Omental fat pad (tissue), 4 donors: ENCODE measurements at places on chromosomes 7 and 10.

DNA sequence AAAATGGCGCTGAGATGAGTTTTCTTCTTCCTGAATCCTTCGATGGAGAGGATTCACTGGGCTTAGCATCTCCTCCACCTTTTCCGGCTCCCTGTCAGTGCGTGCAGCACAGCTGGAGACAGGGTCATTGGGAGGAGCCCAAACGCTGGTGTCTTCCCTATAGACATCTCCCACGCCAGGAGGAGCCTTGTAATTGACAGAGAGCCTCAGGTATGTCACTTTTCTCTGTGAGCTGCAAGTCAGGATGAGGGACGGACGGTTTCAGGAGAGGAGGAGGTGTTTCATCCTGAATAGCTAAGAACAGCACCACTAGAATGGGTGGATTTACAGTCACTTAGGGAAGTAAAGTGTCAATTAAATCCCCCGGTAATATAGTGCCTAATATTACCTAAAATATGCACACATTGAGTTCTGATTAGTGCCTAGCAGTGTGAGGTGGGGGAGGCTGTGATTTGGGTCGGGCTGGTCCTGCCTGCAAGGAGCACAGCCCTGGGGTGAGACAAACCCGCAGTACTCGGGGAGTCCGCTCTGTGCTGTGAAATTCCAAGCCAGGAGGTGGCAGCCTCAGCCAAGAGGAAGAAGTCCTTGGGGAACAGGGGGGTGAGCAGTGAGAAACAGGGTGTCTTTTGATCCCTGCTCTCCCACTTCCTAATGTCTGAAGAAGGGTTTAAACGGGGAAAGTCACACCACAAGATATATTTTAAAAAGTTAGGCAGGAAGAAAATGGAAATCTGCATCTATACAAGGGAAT lies 28.2 kb downstream of the IL15RA start:
- DNase-seq, result no peak

DNA sequence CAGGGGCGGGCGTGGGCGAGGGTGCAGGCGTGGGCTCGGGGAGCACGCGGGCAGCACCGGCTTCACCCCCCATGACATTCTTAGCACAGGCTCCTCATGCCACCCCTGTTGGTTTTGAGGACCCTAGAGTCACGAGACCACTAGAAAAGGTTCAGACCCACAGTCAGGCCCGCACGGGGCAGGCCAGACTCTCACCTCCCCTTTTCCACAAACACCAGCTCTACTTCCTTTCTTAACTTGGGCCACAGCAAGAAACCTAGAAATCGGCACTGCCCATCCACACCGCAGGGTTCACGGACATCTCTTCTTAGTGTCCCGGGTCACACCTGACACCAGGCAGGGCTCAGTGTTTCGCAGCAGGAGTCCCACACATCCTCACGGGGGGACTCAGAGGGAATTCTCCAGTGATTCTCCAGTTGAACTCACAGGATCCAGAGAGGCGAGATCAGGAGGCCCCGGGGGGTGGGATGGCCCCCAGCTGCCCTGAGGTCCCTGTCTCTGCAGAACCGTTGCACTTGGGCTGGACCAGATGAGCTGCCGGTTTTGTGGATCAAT lies 52.0 kb downstream of the JAKMIP3 start:
- DNase-seq, result no peak

DNA sequence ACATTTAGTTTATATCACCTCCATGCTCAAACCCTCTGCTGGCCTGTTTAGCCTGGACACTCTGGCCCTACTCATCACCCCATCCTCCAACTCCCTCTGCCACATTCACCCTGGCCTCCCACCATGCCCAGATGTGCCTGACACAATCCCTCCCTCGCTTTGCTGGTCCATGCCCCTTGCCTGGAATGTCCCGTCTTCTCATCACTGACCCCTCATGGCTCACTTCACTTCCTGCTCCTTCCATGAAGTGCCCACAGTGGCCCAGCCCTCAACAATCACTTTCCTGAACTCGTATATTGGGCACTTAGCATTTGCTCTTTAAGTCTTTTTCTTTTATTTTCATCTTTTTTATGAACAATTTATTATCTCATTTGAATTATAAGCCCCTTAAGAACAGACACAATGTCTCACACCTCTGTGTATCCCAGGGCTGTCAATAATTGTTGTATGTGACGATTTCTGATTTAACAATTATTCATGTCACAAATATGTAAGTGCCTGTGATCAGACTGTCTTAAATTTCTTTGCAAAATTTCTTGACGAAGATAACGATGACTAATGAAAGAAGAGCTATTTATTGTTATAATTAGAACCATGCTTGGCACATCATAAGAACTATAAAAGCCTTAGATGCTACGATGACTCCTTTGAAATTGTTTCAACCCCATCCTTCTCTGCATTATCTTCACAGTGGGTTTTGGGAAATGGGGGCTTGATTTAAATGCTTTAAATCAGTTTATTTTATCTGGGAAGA lies 209.9 kb upstream of the YAE1 start:
- no peak for DNase-seq

DNA sequence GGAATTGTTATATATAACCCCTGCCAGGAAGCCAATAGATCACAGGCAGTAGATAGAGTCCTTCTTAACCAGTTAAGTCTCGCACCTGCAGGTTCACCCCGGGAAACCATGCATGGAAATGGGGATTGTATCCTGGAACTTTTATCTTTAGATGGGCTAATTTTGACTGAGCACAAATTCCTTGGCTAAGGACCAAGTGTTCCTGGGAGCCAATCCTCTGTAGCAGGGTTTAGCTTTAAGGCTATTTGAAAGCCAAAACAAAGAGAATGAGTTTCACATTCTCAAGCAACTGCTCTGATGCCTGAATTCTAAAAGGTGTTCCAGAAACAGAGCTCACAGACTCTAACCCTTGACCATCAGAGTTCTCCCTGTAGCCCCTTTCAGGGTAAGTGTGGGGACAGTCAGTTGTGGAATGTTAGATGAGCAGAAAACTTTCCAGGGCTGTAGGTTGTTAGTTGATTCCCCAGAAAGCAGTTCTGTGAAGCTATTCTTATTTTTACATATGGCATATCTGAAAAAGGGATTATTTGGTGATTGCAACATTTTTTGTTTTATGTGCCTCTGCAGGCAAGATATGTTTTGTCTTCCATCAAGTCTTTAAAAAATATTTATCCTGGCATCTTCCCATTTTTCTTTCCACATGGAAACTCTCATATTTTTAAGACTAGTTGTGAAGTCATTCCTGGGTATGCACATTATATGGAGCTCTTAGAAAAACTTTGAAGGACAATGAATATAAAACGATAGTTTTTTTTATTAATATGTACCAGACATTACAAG lies 16.2 kb upstream of the NPVF start:
- DNase-seq, result no peak

DNA sequence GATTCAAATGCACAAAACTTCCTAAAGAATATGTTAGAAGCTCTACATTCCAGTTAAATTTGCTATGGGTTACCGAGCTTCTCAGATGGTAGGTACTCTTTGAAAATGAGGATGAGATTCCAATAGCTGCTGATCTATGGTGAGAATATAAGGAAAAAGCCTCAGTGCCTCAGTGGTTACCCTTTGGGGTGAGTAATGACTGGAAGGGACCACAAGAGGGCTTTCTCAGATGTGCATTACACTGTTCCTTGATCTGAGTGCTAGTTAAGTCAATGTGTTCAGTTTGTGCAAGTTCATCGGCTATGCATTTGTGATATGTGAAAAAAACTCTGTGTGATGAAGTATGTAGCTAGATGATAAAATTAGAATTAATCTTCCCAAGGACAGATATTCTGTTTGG lies 3.5 kb downstream of the NRCAM start:
- no peak for DNase-seq

- DNase-seq, result no peak
These were observed 202.8 kb upstream of the MKLN1 start for GRCh38 chr7:131124867-131125266.

GRCh38 chr10:5518143-5518542 lies 6.6 kb upstream of the CALML3 start:
- DNase-seq, result no peak

GRCh38 chr10:74047304-74047703 lies 49.4 kb downstream of the VCL start:
- no peak for DNase-seq

DNA sequence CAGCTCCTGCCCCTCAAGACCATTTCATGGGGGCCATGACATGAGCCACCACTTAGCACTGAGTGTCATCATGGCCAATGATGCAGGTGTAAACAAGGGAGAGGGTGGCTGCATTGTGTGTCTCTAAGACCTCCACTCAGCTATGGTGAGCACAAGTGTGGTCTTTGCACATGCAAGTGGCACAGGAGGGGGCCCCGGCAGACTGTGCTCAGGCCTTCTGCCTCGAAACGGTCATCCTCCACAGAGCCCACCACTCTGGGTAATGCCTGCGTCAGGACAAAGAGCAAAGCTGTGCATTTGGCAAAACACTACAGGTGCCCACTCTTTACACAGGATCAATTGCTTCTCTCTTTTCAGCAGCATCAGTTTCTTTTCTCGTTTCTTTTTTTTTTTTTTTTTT lies 125.5 kb downstream of the SH3PXD2A start:
- no peak for DNase-seq

DNA sequence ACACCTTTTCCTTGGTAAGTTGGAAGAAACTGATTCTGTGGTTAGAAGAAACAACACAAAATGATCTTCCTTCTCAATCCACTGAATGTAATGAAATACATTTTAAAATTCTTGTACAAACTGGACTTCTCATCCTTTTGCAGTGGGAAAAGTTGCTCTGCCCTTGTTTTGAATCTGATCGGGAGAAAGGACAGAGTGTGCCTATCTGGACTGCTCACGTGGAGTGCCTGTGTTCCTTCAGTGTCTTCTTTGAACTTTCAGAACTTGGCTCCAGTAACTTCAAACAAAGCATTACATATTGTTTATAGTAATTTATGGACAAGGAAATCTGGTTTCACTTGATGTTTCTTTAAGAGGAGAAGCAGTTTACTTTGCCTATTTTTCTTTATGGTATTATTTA lies 17.1 kb downstream of the SLC26A3 start:
- DNase-seq, result no peak

DNA sequence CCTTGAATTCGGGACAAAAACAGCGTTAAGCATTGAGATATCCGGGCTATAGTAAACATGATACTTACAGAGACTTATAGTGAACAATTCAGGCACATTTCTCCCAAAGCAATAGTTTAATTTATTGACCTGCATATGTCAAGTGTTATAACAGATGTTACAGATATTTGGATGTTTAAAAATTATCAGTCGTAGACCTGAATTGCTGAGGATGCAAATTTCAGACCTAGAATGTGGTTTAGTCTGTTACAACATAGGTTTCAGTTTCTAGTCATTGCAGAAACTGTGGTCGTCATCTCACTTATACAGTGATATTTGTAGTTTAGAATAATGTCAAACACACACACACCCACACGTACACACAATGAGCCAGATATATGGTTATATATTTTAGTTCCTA lies 85.2 kb downstream of the VTI1A start:
- no peak for DNase-seq

DNA sequence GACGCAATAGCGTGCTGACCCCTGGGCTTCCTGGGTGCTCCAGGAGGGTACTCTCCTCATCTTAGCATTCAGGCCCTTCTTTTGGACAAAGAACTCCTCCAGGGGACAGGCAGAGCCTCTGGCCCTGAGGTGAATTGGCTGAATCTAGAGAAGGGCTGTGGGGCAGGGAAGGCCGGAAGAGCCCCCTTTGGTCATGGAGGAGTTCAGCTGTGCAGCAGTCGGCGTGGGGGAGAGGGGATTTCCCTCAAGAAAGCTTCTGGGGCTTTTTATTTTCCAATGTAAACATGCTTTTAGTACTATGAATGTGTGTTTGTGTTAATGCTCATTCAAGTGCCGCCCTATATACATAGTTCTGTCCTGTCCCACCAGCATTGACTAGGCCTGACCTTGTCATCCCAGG lies 38.8 kb downstream of the FIGNL1 start:
- no peak for DNase-seq

DNA sequence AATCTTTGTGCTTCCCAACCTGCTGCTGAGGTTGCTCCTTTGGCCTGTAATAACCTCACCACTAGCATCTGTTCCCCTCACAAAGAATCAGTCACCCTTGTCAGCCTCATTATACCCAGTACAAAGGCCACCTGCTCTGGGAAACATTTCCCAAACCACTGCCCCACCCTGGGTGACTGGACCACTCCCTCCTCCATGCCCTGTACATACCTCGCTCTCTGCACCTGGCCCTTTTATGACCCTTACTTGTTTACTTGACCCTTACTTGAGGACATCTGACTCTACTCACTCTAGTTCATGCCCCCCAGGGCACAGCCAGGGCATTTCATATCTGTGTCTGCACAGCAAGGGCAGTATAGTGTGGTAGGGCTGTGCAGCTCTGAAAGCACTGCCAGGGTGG lies 21.4 kb upstream of the AOC1 start:
- no peak for DNase-seq

DNA sequence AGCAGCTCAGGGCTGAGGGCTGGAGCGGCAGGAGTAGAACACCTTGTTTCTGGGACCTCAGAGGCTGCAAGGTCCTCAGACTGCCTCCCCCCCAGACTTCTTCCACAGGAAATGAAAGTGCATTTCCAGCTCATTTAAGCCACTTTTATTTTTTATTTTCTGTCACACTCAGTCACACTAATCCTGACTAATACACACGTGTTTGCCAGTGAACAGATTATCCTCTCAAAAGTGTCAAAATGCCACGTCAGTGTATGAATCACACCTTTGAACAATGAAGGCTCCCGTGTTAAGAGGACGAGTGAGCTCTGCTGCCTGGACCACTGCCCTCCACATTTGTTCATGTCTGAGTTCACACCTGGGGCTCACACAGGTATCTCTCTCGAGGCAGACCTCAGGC lies 488.5 kb downstream of the DNAJB6 start:
- DNase-seq, result no peak

- no peak for DNase-seq
These were observed 167.4 kb downstream of the SKAP2 start for GRCh38 chr7:26696978-26697377.

DNA sequence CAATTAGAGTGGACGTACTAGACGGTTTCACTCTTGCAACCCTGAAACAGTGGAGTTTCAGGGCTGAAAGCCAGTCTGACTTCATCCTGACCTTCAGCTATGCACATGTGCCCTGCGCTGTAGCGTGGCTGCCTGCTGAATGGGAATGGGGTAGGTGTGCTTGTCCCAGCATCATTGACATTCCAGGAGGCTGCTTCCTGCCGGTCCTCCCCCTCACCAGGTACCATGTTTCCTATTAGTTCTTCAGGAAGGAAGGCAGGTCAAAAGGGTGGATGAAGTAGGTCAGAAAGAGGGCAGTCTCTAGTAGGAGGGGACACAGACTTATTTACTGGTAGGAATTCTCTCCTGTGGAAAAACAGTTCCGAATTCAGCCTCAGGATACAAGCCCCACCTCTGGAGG lies 551.8 kb upstream of the GALNT17 start:
- DNase-seq, result no peak
